ENCODE measurements at places on chromosomes 16 and 17. TPM values are rescaled to one million over a fixed set of nuclear protein-coding genes. Genes with fewer than 3 reads are reported as not detected.

Gene OR4D1
- 0.39 TPM for total RNA-seq

Gene WFDC1
- 23.5 TPM for total RNA-seq

Gene NLGN2
- total RNA-seq, result 10.7 TPM

Gene SLC2A4
- 6.6 TPM for total RNA-seq

Gene BCAR1
- 201 TPM for total RNA-seq

Gene GRAP
- total RNA-seq, result 7.2 TPM

Gene HDAC5
- 94.1 TPM for total RNA-seq

Gene SPATA22
- total RNA-seq, result 114 TPM

- DNase-seq, result no peak
Measured at GRCh38 chr17:57073626-57074025, 11.4 kb upstream of the AKAP1 start.

GRCh38 chr17:80948976-80949450 lies 42.6 kb upstream of the CHMP6 start:
- no peak for DNase-seq

- DNase-seq, result no peak
Measured at GRCh38 chr17:80813318-80813717, 178.3 kb upstream of the CHMP6 start.

GRCh38 chr17:65155622-65156021 lies 18.5 kb downstream of the RGS9 start:
- no peak for DNase-seq

GRCh38 chr17:42673885-42674754 lies 2.7 kb downstream of the PLEKHH3 start:
- DNase-seq, result peak; percentile 65

DNA sequence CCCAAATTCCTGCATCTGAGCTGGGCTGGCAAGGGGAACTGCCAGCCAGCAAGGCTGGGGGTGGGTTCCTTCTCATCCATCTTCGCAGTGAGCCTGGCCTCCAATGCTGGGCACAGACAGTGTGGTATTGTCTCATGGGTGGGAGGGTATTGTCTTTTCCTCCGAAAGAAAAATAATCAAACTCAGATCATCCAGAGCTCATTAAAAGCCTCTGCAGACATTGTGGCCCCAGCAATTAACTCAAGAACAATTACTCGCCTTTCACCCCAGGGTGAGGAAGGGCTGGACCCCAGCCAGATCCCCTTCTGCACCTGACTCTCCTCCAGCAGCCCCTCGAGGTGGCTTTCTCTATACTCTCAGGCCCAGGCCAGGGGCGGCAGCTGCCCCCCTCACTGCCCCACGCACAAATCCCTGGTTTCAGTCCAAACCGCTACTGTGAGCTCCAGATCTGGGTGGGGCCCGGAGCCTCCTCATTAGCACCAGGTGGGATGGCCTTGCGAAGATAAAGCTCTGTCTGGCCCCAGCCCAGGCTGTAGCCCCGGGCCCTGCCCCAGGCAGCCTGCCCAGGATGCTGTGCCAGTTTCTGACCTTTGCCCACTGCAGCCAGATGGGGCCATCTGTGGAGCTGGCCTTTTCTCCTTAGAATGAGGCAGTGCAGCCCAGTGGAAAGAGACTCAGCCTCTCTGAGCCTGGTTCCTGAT lies 2.3 kb upstream of the KRT15 start:
- no peak for DNase-seq

GRCh38 chr16:67397812-67398545 lies 4.7 kb upstream of the TPPP3 start:
- DNase-seq, result no peak

DNA sequence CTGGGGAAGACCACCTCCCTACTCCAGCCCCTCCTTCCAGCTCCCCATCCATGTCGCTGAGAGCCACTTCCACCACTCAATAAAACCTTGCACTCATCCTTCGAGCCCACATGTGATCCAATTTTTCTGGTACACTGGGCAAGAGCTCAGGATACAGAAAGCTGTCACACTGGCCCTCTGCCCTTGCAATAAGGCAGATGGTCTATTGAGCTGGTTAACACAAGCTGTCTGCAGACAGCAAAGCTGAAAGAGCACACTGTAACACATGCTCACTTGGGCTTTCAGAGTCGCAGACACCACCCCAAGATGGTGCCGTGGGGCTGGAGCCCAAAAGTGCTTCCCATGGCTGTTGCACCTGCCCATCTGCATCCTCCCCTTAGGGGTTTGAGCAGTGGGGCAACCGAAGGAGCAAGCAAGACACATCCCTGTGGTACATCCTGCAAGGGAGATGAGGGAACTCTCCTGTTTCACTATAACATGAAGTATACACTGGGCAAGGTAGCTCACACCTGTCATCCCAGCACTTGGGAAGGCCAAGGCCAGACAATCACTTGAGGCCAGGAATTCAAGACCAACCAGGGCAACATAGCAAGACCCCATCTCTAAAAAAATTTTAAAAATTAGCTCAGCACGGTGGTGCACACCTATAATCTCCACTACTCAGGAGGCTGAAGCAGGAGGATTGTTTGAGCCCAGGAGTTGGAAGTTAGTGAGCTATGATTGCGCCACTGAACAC lies 52.8 kb upstream of the C17orf78 start:
- no peak for DNase-seq

- peak; percentile 71 for DNase-seq
Measured at GRCh38 chr16:11964761-11965551, at the start of gene TNFRSF17. TSS of gene TNFRSF17 (plus strand) at chr16:11965210. CDS start at chr16:11965325, 115 bp downstream.

- no peak for DNase-seq
Measured at GRCh38 chr16:30533748-30534367, 800 bp downstream of the ZNF747 start.

- DNase-seq, result no peak
Measured at GRCh38 chr16:3182608-3183444, 5.2 kb upstream of the OR1F1 start.

GRCh38 chr16:179211-180092 lies 807 bp upstream of the HBQ1 start:
- no peak for DNase-seq

DNA sequence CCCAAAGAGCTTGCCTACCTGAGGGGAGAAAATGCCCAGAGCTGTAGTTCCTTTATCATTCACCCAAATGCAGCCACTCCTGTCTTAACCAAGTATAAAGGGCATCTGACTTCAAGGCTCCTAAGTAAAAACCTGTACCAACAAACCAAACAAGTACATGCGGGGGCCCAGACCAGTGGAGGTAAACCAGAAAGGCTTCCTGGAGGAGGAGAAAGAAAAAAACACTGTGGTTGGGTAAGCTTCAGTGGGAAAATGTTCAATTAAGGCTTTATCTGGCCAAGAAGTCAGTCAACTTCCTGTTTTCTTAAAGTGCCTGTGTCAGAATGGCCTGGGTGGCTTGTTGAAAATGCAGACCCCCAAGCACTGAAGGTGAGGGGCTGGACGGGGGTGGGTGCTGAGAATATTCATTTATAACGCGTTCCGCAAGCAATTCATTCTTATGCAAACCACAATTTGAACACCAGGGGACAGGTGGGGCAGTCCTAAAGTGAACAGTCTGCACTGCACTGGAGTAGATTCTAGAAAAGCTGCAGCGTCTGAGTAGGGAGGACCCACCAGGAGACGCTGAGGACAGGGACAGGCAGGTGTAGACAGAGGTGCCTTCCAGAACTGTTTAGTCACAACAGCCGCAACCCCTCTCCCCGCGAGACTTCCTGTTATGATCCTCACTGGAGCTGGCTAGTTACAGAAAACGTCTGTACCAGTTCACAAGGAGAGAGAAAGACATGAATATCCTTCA lies 467.1 kb downstream of the SOX9 start:
- DNase-seq, result no peak

DNA sequence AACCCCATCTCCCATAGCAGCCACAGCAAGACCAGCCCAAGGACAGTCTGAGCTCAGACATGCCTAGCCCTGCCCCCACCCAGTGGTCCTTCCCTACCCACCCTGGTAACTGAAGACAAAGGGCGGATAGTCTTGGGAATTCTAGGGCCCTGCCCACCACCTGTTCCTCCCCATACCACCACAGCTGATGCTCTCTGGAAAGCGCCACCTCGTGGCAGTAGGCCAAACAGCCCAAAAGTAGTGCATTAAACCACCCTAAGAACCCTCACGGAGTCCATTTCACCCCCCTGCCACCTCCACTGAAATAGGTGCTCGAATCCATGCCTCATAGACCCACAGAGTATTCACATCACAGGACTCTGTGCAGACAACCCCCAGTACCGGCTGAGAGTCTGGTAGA lies 1021.4 kb downstream of the CDH8 start:
- DNase-seq, result no peak

DNA sequence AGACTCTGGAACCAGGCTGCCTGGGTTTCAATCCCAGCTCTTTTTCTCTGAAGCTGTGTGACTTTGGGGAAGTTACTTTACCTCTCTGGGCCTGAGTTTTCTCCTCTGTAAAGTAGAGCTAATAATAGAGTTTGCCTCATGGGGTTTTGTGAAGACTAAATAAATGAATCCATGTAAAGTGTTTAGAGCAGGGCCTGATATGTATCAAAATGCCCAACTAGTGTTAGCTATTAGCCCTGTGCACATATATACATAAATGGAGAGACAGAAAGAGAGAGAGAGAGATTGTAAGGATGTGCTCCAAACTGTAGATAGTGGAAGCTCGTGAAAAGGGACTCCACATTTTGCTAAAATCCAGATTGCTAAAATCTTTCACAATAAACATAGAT lies 44.8 kb upstream of the HAPSTR1 start:
- no peak for DNase-seq

- DNase-seq, result no peak
Measured at GRCh38 chr16:68689921-68690320, 44.8 kb downstream of the CDH3 start.

DNA sequence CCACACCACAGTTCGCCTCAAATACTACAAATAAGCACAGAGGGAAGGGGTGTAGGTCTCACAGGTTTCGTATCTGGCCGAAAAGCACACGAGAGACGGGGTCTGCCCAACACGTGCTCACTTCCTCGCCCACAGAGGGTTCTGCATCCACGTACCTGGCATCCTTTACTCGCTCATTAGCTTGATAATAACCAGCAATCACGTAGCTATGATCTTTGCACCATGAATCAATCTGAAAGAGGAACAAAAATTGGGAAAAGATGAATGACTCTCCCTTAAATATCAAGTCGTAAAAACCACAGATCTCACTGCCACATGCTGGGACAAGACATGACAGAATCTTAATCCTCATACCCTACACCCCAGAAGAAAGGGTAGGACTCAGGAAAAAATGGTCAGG lies 10.5 kb downstream of the EMC8 start:
- DNase-seq, result no peak

GRCh38 chr16:89096768-89097391 lies 3.2 kb downstream of the ACSF3 start:
- DNase-seq, result no peak

- DNase-seq, result no peak
Measured at GRCh38 chr17:78134899-78135385, 4.4 kb downstream of the TMC8 start.

DNA sequence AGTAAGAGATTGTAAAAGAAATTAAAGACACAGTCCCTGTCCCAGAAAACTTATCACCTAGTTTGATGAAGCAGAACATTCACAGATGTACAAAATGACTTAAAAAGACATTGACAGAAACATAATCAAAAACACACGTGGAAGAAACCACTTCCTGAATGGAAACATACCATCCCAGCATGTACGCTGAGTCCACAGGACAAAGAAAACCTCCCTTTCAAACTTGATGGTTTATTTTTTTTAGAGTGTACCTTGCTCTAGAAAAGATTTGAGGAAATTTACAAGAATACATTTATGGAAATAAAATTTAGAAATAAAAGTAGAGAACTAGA lies 140.9 kb downstream of the PMP22 start:
- DNase-seq, result no peak

DNA sequence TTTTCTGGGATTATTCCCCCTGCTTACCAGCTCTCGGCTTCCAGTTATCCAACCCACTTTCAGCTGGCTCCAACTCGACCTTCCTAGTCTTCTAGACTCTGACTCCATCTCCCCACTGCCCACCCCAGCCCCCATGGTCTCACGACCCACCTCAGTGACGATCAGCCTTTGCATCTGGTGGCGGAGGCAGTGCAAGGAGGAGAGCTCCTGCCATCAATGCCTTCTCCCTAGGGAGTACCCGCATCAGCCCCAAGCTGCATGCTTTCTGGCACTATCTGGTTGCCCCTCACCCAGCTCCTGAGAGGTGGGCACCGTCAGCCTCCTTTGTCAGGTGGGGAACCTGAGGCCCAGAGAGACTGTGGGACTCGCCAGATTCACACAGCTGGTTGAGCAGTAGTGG lies 72.6 kb upstream of the RPL38 start:
- DNase-seq, result no peak

- DNase-seq, result peak; percentile 45
Measured at GRCh38 chr16:14240219-14240843, 169.2 kb downstream of the MRTFB start.

DNA sequence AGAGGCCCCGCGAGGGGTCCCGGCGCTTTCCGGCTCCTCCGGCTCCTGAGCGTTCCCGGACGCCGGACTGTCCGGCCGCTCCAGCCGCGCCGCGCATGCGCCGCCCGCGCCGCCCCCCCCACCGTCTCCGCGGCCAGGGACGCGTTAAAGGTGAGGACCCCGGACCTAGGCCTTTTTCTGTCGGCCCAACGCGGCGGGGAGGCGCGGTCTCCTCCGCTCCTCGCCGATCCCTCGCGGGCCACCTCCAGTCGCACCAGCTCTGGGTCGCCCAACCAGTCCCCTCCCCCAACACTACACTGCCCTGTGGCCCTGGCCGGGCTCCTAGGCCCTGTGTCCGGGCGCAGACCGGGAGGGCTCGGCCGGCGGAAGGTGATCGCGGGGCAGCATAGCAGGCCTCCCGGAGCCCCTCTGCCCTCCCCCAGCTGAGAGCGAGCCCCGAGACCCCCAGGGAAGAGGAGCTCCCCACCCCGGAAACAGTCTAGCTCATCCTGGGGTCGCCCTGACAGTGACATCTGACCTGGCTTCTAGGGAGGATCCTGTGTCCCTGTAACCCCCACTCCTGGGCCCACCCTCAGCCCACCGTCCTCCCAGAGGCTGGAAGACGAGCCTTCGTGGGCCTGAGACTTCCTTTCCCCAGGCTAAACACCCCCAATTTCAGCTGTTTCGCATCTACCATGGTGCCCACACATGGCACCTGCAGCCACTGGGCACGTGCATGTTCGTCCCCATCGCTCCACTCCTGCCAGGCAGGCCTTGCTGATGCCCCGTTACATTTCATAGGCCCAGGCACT lies 14.7 kb upstream of the BCAR1 start:
- DNase-seq, result peak; percentile 81

DNA sequence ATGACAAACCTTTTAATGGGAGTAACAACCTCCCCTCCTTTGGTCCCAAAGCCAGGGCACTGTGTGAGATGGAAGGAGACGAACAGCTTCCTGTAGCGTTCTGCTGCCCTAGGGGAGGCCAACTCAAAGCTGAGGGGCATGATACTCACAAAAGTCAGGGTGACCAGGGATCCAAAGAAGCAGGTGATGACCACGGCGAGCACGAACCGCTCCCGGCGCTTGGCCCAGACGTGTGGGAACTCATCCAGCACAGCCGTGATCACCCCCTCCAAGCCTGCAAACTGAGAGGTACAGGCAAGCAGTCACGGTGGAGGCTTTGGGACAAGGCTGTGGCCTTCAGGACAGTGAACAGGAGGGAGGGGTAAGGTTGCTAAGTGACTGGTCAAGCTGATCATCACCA lies 25.1 kb downstream of the SLC6A4 start:
- no peak for DNase-seq

GRCh38 chr17:55263569-55264277 lies 1.0 kb upstream of the HLF start:
- no peak for DNase-seq
